ENCODE measurements at places on chromosomes 5 and 9.

- no peak for DNase-seq
Observed at GRCh38 chr9:75869236-75869635, 21.2 kb upstream of the PCSK5 start.

- no peak for DNase-seq
Observed at GRCh38 chr9:129307227-129307970, 129.3 kb upstream of the IER5L start.

- peak; percentile 58 for DNase-seq
Observed at GRCh38 chr5:10635257-10635866, 71.5 kb downstream of the ANKRD33B start.

DNA sequence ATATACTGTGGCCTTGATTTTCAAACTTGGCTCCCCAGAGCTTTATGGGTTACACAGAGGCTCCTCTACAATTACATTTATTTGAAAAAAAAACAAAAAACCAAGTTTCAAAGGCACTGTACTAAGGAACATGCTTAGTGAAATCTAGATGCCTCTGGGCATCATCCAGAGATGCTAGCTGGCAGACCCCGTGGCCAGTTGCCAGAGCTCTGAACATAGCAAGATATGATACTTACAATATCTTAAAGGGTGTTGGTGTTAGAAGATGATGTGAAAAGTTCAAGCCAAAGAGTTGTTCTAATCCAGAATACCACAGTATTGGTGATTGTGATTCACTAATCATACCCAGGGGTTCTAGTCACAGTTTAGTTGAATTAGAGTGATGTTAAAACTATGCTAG, 87.8 kb downstream of the JAK2 start:
- DNase-seq, result no peak

- DNase-seq, result no peak
Observed at GRCh38 chr9:131714161-131714646, 25.7 kb downstream of the RAPGEF1 start.

DNA sequence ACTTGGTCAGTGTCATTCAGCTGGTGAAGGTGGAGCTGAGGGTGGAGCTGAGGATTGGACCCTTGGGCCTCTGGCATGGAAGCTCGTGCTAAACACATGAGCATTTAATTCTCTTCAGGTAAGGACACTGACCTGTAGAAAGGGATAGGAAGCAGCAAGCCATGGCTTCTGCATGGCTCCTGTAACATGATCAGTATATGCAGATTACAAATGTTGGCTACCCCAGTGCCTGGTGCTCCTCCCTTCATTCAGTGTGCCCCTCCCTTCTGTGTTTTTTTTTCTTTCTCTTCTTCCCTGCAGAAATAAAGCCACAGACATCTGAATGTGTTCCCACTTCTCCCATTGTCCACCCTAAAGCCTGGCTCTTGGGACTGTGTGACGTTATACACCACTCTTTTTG, 52.9 kb downstream of the ARHGAP26 start:
- no peak for DNase-seq

GRCh38 chr5:171494452-171495121, 75.1 kb downstream of the FGF18 start:
- no peak for DNase-seq

DNA sequence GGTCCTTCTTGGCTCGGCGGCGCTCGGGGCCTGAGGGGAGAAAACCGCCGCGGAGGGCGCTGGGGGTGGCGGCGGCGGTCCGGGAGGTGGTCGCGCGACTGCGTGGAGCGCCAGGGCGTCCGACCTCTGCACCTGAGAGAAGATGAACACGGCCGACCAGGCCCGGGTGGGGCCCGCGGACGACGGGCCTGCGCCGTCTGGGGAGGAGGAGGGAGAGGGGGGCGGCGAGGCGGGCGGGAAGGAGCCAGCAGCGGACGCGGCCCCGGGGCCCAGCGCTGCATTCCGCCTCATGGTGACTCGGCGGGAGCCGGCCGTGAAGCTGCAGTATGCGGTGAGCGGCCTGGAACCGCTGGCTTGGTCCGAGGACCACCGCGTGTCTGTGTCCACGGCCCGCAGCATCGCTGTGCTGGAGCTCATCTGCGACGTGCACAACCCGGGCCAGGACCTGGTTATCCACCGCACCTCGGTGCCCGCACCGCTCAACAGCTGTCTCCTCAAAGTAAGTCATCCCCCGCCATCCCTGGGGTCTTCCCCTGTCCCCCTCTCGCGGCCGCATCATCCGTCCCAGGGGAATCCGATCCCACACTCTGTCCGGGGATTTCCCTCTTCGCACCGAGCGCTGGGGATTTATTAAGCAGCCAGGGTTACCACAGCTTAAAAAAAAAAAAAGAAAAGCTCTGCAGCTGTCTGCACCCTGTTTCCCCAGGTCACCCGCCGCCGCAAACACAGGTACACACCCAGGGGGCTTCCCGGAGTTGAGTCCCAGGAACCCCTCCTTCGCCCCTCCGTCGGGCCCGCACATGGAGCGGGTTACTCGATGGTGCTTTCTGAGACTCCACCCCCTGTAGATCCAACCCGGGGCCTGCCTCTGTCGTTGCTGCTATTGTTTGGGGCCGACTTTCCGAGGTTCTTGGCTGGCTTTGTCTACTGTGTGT, at the start of gene GTF3C4:
Gene GTF3C4, plus strand, starts transcription at position 8 of the 935 bp plus-strand sequence. Its CDS starts 135 bp downstream, at position 143.
- DNase-seq, result peak; percentile 59

GRCh38 chr5:20972419-20972925, 984.5 kb upstream of the CDH18 start:
- DNase-seq, result peak; percentile 71

GRCh38 chr5:100900796-100901781, 2.0 kb downstream of the ST8SIA4 start:
- peak; percentile 94 for DNase-seq

DNA sequence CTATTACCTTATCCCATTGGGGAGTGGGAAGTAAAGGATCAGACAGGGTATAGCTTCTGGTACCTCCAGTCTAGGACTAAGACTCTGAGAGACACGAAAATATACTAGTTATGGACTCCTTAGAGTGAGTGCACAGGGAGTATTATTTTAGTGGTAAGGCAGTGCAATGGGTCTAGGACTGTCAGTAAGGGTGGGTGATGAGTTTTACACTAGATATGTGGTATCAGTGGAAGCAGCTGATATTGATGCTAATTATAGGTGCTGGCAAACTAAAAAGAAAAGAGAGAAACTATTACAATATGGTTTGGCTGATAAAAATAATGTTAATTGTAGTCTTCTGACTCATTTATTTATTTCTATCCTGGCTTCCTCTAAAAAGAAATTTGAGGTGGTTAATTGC, 118.6 kb downstream of the UNC13B start:
- no peak for DNase-seq
